ENCODE measurements at places on chromosomes 16 and 17.

GRCh38 chr17:72476134-72476533 is 355.3 kb downstream of the SOX9 start:
- DNase-seq = no peak

DNA sequence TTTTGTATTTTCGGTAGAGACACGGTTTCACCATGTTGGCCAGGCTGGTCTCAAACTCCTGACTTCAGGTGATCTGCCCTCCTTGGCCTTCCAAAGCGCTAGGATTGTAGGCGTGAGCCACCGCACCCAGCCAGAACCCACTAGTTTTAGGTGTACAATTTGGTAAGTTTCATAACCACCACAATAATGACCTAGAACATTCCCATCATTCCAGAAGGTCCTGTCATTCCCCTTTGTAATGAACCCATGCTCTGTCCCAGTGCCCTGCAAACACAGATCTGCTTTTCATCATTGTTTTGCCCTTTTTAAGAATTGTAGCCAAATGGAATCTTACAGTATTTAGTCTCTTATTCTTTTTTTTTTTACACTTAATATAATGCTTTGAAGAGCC is 35.6 kb upstream of the IRF8 start:
- DNase-seq = no peak

DNA sequence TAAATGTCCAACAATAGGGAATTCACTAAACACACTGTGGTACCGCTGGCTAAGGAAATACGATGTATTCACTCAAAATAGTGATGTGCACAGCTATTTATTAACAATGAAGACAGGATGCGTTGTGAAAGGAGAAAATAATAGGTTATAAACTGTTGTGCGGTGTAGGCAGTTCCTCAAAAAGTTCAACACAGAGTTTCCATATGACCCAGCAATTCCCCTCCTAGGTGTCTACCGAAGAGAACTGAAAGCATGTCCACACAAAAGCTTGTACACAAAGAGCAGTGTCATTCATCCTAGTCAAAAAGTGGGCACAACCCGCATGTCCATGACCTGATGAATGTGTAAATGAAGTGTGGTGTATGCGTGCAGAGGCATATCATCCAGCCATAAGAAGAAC is 1.2 kb upstream of the CES1 start:
- no peak for DNase-seq

DNA sequence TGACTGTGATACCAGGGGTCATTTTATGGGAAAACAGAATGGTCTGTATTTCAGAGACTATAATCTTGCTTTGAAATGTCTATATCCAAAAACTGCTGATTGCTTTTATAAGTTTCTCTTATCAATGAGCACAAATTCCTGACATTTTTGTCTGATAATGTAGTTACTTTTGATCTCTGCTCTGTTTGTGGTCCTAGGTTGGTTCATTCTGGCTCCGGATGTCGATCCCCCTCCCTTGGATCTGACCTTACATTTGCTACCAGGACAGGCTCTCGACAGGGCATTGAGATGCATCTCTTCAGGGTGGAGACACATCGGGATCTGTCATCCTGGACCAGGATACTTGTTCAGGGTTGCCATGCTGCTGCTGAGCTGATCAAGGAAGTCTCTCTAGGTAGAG is 27.3 kb upstream of the VPS4A start:
- no peak for DNase-seq

DNA sequence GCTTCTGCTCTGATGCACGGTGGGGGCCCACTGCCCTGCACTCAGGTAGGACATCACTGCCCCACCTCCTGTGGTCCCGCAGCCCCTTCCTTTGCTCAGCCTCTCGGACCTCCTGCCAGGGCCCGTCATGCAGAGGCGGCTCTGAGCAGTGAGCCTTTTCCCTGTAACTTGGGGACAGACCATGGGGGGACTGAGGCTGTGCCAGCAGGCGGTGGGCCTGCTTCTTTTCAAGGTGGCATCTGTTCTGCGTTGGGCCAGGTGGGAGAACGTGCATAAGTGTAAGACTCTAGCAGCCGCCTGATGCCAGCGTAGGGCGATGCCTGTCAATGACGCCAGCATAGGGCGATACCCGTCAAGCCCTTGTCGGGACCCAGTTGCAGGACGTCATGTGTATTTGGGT is 40.3 kb upstream of the ZNF469 start:
- no peak for DNase-seq
